ENCODE measurements at places on chromosomes 6 and 20.

DNA sequence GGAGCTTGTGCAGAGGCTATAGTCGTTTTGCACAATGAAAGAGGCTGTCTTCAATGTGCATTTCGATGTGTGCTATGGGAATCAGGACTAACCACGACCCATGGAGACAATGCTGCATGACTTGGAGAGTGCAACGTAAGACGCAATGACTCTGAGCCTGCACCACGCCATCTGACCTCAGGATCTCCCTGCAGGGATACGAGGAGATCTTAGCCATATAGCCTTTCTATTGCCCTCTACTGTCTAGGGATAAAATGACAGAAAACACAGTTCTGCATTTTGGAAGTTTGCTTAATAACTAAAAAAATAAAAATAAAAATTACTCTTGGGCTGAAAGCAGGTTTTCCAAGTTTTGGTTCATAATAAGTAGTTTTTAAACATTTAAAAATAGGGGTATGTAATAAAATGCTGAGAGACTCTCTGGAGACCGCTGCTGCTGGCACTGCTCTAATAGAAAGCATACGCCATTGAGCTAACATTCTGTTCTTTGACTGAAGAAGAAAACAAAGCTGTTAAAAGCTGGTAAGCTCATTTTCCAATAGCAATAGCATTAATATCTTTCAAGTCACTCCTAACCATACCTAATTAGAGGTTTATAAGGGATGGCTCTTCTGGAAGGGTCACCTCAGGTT lies 87.2 kb downstream of the PDE7B start:
- peak; percentile 29 for DNase-seq

DNA sequence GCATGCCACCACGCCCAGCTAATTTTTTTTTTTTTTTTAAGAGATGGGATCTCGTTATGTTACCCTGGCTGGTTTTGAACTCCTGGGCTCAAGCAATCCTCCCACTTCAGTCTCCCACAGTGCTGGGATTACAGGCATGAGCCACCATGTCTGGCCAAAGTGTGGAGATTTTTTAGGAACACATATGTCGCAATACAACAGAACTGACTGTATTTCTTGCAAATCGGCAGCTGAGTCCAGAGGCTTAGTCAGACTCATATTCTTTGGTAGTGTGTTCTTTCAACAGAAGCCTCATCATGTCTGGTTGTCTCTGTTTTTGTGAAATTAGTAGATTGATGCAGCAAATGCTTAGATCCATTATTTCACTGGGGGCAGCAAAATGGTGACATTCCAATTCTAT lies 23.9 kb upstream of the CD164 start:
- no peak for DNase-seq

GRCh38 chr6:166782520-166782919 lies 155.5 kb upstream of the RPS6KA2 start:
- DNase-seq = no peak

DNA sequence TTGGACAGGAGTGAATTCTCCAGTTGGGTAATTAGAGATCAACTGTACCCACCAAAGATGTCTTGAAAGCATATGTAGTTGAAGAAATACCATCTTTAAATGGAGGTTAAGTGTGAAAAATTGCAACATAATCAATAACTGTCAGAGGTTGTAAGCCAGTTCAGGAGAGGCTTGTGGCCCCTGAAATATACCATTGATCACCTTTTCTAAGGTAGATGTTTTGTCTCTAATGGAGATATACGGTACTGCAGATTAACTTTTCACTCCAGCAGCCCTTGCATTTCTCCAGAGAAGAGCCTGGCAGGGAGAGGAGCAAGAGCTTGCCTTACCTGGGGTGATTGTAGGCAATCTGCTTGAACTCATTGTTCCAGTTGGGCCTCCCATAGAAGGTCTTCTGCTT lies 48.8 kb downstream of the NOX3 start:
- DNase-seq = no peak

DNA sequence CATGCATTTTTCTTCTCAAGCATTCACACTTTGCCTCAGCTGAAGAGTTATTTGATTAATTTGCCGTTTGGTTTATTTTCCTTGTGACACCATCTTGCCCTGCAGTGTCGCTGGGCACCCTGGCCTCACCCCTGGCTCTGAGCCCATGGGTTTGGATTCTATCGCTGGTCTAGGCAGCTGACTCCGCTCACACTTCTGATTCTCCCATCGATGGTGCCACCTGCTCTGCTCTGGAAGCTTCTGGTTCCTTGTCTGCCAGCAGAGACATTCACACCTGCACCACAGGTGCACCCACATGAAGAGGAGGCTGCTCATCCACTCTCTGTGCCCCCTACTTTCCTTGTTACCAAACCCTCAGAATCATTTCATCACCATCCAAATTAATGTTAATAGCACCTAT lies 291.6 kb upstream of the CDH4 start:
- no peak for DNase-seq

- DNase-seq = no peak
These were observed 478.0 kb downstream of the KIF16B start for GRCh38 chr20:16095226-16095625.

GRCh38 chr6:93985953-93986352 lies 566.6 kb upstream of the EPHA7 start:
- DNase-seq = no peak

DNA sequence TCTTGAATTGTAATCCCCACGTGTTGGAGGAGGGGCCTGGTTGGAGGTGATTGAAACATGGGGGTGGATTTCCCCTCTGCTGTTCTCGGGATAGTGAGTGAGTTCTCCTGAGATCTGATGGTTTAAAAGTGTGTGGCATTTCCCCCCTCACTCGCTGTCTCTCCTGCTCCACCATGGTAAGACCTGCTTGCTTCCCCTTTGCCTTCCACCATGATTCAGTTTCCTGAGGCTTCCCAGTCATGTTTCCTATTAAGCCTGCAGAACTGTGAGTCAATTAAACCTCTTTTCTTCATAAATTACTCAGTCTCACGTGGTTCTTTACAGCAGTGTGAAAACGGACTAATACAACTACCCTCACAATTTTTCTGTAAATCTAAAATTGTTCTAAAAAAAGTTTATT lies 26.8 kb upstream of the FAM184A start:
- DNase-seq = no peak

- DNase-seq = no peak
These were observed 219.6 kb upstream of the BTBD3 start for GRCh38 chr20:11698124-11698523.

DNA sequence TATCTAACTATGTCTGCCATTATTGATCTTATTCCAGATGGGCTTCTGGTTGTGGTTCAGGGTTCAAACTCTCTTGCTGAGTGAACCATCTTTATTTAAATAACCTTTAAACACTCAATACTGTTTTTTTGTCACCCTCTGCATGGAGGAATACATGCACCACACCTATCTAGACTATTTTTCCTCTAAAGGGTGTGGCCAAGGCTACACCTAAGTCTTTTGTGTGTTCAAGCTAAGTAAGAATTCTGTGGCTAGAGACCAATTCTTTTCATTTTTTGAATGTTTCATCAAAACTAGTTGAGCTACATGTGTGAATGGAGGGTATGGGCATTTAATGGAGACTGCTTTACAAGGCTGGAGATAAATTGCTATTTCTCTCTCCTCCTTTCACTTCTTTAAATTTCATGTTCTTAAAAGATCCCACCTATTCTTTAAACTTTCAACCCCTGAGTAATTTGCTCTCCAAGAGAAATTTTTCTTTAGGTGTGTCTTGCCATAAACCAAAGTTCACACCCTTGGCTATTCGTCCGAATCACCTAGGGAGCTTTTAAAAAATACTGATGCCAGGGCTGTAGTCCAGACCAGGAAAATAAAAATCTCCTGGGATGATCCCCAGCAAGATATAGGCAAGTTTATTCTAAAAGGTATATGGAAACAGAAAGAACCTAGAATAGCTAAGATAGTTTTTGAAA lies 24.8 kb upstream of the MBOAT1 start:
- no peak for DNase-seq

DNA sequence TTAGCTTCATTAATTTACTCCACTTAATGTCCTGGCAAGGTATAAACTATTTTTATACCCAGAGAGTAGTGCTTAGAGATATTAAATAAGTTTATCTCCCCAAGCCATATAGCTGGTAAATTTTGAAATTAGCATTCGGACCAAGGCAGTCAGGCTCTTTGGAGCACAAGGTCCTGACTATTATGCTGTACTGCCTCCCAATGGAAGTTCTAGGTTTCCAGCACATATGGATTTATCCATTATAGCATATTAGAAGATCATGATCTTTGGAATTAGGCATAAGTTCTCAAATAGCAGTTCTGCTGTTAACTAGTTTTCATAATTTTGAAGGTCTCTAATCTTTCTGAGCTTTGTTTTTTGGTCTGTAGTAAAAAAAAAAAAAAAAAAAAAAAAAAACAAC lies 835.3 kb upstream of the EPHA7 start:
- DNase-seq = peak; percentile 1

GRCh38 chr6:170420791-170421776 lies 114.5 kb downstream of the FAM120B start:
- DNase-seq = no peak

DNA sequence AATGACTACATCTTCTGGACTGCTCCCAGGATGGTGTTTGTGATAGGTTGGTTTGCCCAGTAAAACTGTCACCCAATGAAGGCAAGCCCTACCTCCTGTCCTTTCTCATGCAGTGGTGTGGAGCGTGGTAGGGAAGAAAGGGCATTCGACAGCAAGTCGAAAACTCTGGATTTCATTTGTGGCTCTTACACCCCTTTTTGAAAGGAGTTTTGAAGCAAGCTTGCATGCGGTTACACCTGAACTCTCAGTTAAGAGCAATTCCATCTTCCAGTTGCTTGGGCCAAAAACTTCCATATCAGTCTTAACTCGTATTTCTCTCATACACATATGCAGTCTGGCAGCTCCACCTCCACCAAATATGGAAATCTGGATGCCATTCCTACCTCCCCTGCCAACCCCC lies 19.7 kb upstream of the SLC22A2 start:
- DNase-seq = no peak

GRCh38 chr6:14758421-14759081 lies 487.3 kb upstream of the JARID2 start:
- DNase-seq = peak; percentile 21

DNA sequence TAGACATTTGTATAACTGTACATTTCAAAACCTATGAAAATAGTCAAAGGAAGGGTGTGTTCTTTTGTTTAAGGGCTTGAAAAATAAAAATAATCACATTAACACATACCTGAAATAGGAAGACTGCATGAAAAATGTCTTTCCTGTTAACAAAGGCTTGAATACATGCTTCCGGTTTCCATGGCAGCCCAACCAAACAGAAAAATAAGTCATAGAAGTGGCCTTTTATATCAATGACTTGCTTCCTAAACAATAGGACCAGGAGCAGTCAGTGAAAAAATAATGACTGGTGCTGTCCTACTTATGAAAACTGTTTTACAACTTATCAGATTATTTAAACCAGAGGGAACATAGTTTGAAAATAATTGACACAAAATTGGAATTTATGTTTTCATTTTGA lies 412.6 kb upstream of the PLCB4 start:
- no peak for DNase-seq

DNA sequence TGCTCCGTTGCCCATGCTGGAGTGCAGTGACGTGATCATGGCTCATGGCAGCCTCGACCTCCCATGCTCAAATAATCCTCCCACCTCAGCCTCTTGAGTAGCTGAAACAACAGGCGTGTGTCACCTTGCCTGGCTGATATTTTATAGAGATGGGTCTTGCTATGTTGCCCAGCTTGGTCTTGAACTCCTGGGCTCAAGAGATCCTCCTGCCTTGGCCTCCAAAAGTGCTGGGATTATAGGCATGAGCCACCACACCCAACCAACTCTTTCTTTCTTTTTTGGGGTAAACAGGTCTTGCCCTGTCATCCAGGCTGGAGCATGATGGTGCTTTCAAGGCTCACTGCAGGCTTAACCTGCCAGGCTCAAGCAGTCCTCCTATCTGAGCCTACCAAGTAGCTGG lies 266.4 kb downstream of the CDKAL1 start:
- no peak for DNase-seq

DNA sequence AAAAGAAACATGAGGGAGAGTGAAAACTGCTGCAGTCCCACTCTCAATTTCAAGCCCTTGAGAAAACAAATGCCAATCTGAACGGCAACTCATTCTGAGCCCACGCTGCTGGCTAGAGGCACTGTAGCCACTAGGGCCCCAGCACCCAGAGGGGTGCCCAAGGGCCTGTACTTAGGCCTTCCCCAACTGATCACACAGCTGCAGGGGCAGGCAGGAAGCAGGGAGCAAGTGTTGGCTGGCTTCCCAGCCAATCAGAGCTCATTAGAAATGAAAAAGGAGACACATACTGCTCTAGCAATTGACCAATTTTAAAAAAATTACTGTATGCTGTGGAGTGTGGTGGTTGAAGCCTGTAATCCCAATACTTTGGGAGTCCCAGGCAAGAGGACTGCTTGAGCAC lies 3.7 kb upstream of the BEND3 start:
- no peak for DNase-seq
